WERI-Rb-1 (cell line): ENCODE measurements at places on chromosomes 6 and 20.

GRCh38 chr6:116016846-116017545 lies 43.7 kb downstream of the FRK start:
- DNase-seq = no peak

GRCh38 chr6:24719125-24719971 lies at the start of gene C6orf62:
C6orf62 (minus strand) TSS chr6:24719154; CDS start chr6:24718668, 486 bp downstream.
- peak; percentile 44 for DNase-seq

GRCh38 chr20:60224914-60225313 lies 266.7 kb downstream of the CDH26 start:
- DNase-seq = peak; percentile 44

GRCh38 chr20:63736893-63737694 lies 630 bp downstream of the LIME1 start:
- DNase-seq = no peak

- DNase-seq = no peak
Observed at GRCh38 chr6:52603000-52603795, 26.3 kb upstream of the TRAM2 start.

- DNase-seq = no peak
Observed at GRCh38 chr20:43987018-43987417, 72.4 kb downstream of the TOX2 start.

GRCh38 chr6:149284904-149285303 lies 32.6 kb upstream of the TAB2 start:
- no peak for DNase-seq

- DNase-seq = no peak
Observed at GRCh38 chr6:110728501-110728900, 86.8 kb downstream of the CDK19 start.

DNA sequence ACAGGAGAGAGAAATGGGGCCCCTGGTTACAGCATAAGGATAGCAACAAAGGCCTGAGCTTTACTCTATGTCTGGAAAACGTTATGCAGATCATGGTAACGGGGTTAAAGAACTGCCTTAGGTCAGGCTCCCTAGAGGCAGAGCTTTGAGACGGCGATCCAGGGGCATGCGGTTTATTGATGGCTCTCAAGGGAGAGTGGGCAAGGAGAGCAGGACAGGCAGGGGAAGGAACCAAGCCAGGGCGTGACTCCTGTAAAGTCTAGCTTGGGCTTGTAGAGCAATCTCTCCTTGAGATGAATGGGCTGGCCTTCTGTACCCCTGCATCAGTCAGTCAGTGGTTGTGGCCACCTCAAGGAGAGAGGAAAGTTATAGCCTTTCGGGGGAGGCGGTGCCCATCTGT lies 12.5 kb upstream of the FERMT1 start:
- no peak for DNase-seq

DNA sequence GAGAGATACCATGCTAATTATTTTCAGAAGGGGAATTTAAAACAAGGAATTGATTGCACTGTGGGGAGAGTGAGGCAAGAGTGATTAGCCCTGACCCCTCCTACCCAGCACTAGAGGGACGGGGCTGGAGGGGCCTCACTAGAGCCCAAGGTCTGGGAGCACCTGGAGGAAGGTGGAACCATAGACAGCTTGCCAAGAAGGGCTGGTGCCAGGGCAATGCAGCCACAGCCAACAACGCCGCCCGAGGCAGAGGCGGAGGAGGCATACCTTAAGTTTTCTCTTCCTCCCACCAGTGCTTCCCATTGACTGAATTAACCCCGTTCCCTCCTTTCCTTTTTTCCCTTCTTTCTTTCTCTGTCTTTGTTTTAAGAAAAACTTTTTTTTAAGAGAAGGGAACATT lies 40.0 kb downstream of the IYD start:
- DNase-seq = no peak

- no peak for DNase-seq
Observed at GRCh38 chr6:25700761-25701160, 48.7 kb downstream of the SCGN start.

- no peak for DNase-seq
Observed at GRCh38 chr6:85942844-85943243, 300.2 kb upstream of the SYNCRIP start.

- no peak for DNase-seq
Observed at GRCh38 chr20:15986690-15987089, 586.6 kb downstream of the KIF16B start.

GRCh38 chr6:53432318-53433161 lies 83.8 kb upstream of the ELOVL5 start:
- peak; percentile 62 for DNase-seq

DNA sequence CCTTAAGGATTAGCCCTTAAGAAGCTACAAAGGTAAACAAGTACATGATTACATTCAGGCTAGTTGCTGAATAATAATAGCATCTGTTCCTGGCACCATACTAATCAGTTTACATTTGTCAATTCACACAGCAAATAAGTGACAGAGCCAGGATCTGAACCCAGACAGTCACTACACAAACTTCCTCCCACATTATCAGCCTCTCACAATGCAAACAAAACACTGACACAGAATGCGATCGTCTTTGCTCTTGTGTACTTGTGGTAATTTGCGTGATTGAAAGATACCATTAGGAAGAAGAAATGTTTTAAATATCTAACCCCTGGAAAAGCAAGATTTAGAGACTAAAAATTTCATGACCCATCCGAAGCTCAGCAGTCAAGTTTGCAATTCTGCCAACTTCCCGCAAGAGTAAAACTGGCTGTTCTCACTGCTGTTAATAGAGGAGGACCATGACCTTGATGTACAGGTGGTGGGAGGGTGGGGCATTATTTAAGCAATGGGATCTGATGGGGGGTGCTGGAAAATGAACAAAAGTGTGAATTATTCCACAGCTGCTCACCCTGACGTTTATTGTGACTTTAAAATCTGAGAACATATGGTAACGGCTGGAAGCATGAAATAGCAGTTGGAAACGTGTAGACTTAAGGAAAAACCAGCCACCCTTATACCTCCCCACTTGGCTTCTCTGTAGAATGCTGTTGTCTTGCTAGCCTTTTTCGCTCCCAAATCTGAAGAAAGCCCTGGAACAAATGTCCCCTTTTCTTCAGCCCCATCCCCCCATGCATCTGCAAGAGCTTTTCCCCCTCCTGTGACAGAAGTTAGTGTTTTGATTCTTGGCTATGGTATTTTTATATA lies 95.3 kb upstream of the ARMC2 start:
- no peak for DNase-seq

- DNase-seq = no peak
Observed at GRCh38 chr20:49882171-49882970, 33.0 kb downstream of the SPATA2 start.

GRCh38 chr6:15385521-15385920 lies 139.7 kb downstream of the JARID2 start:
- no peak for DNase-seq

GRCh38 chr6:152598421-152598820 lies 38.7 kb downstream of the SYNE1 start:
- DNase-seq = no peak

GRCh38 chr6:156347656-156348055 lies 429.5 kb upstream of the ARID1B start:
- no peak for DNase-seq

DNA sequence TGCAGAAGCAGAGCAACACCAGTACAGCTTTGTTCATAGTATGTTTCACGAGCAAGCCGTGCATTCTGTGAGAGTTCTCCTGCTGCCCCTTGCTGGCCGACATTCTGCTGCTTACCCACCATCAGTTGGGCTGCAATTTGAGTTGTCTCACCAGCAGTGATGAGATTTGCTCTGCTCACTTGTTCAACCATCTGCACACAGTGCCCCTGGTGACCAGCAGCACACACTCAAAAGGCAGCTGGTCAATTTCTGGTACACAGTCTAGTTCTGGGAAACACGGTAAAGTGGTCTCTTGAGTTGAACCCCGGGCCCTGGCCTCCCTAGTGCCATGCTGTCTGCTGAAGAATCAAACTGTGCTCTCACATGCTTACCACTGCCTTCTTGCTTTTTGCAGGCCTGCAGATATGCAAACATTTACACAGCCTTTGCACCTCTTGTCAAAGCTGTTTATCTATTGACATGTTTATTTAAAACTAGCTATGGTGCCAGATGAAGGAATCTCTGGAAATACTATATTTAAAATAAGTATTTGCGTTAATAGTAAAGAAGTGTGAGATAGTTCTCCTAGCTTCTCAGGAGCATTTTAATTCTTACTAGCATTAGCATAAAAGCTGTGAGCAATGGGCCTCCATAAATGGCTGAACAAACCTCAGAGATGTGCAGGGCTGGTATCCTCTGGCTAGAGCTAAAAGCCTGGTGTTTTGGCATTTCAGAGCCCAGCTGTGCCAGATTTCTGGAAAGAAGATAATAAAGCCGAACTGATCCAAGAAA lies 234.3 kb downstream of the ARHGAP18 start:
- DNase-seq = peak; percentile 50

- DNase-seq = no peak
Observed at GRCh38 chr20:58231683-58232082, 3.2 kb upstream of the ANKRD60 start.

GRCh38 chr6:155183095-155183494 lies 80.7 kb upstream of the CLDN20 start:
- no peak for DNase-seq

DNA sequence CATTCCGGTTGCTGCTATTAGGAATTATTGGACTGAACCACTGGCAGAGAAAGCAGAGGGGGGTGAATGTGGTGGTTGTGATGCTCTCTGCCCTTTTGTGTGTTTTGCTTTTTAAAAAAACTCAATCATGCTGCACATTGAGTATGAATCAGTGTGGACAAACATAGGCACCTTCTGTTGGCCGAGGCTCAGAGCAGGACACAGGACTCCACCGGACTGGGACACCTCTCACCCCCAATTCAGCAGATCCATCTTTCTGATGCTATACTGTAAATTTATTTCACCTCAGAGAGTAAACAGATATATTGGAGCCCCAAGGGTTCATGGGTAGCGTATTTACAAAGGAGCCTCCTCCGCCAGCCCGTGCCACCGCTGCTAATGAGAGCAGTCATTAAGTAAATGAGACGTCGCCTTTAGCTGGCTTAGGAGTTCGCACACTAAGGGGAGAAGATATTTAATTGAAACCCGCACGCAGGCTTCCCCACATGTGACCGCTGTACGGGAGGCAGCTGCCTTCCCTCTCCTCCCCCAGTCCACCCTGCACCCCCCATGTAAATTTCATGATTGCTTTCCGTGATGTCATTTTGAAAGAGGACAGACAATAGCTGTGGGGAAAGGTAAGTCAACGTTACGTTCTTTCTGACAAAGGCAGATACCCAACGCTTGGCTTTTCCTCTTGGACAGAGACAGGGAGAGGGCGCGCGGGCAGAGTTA lies at the start of gene MYT1:
TSS of gene MYT1 (plus strand) at position 330 of the 714 bp plus-strand sequence. CDS start 34,410 bp downstream, outside the sequence.
- peak; percentile 56 for DNase-seq

DNA sequence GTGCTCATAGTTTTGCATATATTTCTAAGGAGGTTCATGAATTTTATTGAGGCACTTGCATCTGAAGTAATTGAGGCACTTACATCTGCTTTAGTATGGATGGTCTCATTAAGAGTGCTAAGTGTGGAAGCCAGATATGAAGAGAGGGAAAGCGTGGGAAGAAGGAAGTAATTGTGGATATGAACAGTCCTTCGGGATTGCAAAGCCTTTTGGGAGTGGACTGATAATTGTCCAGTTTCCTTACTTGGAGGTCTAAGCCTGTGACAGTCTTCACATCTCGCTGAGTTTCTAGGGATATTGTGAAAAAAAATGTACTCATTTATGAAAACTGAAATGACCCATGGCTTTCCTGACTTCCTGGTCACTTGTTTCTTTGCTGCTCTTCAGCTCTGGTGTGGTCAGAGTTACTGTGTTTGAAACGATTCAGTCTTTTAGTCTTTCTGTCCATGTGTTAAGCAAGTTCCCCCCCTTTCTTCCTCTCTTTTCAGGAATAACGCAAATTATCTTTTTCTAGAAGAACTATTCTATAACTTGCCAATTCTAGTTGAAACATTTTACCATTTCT lies 137.3 kb downstream of the ZFAND3 start:
- DNase-seq = no peak

GRCh38 chr6:138038142-138038870 lies 68.9 kb downstream of the PERP start:
- no peak for DNase-seq

GRCh38 chr20:62812181-62812906 lies 4.5 kb upstream of the COL9A3 start:
- no peak for DNase-seq

- DNase-seq = no peak
Observed at GRCh38 chr20:56955680-56956079, 310.8 kb downstream of the BMP7 start.

DNA sequence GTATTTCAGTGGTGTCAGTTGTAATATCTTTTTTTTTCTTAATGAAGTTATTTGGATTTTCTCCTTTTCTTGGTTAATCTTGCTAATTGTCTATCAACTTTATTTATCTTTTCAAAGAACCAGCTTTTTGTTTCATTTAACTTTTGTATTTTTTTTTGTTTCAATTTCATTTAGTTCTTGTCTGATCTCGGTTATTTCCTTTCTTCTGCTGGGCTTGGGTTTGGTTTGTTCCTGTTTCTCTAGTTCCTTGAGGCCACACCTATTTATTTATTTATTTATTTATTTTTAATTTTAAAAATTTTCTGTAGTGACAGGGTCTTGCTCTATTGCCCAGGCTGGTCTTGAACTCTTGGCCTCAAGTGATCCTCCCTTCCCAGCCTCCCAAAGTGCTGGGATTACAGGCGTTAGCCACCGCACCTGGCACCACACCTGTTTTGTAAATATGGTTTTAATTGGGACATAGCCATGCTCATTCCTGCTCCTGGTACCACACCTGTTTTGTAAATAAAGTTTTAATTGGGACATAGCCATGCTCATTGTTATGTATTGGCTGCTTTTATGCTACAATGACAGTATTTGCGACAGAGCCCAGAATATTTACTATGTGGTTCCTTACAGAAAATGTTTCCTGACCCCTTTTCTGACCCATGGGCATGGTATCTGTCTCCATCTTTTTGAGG lies 22.2 kb downstream of the KDM1B start:
- no peak for DNase-seq

DNA sequence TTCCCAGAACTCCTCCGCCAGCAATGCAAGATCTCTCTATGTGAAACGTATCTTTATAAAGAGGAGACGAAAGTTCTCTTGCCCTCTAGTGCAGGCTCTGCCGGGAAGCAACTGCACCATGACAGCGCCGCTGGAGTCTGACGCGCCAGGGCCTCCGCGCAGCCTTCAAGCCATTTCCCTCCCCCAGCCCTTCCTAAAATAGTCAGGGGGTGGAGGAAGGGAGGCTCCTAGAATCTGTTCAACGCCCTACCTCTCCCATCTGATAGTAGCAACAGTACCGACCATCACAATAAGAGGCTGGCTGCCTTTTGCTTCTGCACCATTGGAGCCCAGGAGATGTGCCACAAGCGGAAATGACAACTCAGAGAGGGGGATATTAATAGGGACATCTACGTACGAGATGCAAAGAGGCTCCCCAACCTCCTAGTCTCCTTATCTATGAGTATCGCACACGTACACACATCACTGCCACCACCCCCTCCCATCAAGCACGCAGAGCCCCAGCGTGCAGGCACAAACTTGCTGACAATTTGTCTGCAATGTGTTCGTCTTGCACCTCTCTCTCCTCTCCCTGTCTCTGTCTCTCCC lies 1.0 kb downstream of the SYNE1 start:
- DNase-seq = no peak
